EL (cell line): ENCODE measurements at places on chromosomes 16 and 17.

GRCh38 chr16:57098188-57098841, 5.9 kb downstream of the CPNE2 start:
- no peak for DNase-seq

GRCh38 chr16:85712801-85713200, 24.0 kb upstream of the GINS2 start:
- no peak for DNase-seq

GRCh38 chr16:79003026-79003609, 597.4 kb downstream of the MAF start:
- no peak for DNase-seq

DNA sequence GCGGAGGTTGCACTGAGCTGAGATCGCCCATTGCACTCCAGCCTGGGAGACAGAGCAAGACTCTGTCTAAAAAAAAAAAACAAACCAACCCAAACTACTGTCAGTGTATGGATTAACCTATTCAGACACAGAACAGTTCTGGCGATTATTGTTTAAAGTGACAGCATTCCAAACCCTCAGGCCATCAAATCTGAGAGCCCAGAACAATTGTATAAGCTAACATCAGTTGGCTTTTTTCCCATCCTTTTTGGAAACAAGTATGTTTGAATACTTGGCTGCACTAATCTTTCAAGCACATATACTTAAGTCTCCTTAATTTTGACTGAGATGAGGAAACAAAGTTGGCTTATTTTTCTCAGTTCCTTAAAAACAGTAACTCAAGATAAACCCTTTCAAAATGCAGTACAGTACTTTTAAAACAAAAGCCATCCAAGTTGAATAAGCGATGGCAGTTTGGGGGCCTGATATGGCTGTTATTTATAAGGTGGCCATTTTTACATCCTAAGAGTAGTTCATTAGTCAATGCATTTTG, 1.4 kb downstream of the ZSWIM7 start:
- DNase-seq, result no peak

DNA sequence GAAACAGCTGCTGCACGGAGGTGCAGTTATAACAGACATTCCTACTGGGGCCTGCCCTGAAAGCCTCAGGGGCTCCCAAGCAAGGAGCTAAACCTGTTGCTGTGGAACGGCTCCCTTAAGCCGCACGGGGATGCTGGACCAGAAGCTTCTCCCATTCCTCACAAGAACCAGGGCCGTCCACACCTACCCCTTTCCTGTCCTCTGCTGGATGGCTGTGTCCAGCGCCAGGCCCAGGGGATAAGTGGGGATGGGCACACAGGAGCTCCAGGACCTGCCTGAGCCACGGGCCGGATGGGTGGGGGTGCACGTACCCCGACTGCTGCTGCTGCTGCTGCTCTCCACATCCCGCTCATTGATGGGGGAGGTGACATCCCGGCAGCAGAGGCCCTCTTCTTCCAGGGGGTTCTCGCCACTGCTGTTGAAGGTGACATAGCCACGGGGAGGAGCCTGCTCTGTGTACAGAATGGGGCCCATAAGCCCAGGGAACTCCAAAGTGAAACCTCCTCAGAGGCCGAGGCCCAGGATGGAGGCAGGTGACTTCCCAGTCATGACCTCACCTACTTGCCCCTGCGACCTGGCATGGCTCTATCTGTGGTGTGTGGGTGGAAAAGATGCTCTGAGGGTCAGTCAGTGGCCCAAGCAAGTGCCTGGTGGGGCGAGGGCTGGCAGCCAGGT, 8.6 kb downstream of the NUDT16L1 start:
- DNase-seq, result no peak
